ENCODE measurements at places on chromosomes 1 and 21. TPM values are rescaled to one million over a fixed set of nuclear protein-coding genes. Genes with fewer than 3 reads are reported as not detected.

DNA sequence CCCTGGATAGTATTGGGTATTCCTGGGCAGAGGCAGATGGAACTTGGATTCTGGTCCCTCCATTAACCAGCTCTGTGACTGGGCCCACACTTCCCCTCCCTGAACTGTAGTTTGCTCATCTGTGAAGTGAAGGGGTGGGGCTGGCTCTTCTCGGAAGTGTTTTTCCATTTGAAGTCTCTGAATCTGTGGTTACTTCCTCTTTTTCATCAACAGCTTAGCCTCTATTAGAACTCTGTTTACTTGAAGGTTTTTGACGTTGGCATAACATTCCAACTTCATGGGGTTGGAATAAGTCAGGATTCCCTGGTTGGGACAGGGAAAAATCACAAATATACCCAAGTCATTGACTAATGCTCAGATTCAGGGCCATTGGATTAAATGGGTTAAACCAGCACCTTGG is 3.6 kb downstream of the KIAA0040 start:
- DNase-seq, result no peak

DNA sequence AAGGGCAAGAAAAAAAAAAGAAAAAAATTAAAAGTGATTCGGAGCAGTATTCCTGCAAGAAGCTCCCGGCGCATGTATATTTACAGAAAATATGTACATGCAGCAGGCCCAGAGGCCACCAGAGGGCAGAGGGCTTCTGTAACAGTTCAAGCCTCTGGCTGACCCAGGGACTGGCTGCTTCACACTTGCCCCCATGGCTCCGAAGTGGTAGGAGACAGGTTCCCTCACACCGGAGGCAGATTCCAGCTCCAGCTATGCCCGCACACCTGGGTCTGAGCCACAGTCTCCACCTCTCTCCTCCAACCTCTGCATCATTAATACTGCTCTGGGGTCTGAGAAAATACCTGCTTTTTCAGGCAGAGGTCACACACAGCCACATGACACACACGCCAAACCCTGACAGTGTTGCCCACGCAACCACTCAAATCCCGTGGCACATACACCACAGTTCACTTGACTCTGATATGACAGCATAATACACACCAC is 2.2 kb upstream of the ARHGAP30 start:
- peak; percentile 44 for DNase-seq

The CRP gene
- not detected for total RNA-seq

DNA sequence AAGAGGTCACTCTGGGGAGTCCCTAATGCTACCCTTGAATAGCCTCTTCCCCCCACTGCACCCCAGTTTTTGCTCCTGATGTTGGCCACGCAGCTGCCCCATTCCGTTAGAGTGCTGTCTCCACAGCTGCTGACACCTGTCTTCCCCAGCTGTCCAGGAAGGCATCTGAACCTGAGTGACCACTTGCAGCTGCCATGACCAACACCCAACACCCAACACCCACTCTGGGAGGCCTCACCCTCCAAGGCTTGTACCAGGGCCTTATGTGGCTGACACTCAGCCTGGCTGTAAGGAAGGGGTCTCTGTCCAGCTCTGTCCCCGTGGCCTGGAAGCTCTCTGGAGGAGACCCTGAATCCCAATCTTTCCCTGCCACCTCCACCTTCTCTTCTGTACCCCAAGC is 26.7 kb upstream of the LDLRAP1 start:
- DNase-seq, result no peak

DNA sequence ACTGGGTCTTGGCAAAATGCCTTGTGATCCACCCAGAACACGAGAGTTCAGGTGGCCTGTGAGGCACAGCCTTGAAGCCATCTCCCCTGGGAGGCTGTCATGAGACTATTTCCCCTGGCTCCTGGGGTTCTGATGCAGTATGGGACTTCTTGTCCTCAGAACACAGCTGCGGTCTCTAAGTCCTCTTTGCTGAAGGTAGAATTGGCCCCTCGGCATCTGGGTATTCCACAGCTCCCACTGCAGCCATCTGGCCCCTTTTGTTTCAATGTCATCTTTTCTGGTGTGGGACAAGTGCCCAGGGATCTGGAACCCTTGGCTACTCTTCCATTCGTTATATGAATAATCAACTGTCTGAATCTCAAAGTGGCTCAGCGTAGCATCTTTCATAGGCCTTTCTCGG is 17.0 kb upstream of the LY9 start:
- no peak for DNase-seq

DNA sequence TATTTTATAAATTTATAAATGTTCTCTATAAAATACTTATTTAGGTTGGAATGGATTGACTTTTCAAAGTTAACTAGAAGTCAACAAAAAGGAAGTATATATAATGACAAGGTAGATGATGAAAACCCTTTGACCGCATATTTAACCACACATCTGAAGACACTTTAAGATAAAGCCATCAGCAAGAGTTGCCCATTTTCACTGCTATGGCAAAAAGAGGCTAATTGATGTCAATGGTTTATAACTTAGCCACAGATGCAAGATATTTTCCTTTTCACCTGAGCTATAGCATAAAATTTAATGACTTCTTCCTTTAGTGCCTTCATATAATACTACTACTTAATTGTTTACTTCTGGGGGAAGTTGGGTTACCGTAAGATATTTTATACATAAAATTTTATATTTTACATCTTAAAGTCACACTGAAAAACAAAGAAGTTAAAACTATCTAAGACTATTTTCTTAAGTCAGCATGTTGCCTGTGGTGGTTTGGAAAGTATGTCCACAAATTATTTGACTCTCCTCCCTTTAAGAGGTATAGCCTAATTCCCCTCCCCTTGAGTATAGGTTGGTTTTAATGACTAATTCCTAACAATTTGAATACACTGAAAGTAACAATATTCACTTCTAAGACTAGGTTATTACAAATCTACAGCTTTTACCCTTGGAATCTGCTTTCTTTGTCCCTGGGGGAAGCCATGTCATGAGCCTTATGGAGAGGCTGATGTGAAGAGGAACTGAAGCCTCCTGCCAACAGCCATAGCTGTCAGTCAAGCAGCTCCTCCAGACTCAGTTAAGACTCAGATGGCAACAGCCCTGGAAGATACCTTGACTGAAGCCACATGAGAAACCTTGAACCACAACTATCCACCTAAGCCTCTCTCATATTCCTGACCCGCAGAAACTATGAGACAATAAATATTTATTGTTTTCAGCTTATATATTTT is 40.3 kb upstream of the LRRC8B start:
- no peak for DNase-seq

GRCh38 chr1:97366984-97367383 is 553.9 kb downstream of the DPYD start:
- no peak for DNase-seq

- peak; percentile 31 for DNase-seq
Measured at GRCh38 chr1:111032295-111032897, 68.7 kb upstream of the LRIF1 start.

GRCh38 chr1:4563586-4563985 is 90.8 kb upstream of the AJAP1 start:
- no peak for DNase-seq

- no peak for DNase-seq
Measured at GRCh38 chr1:202078241-202078640, 44.5 kb upstream of the GPR37L1 start.

GRCh38 chr1:12556368-12556930 is 61.6 kb downstream of the DHRS3 start:
- DNase-seq, result no peak

The CCDC30 gene
- total RNA-seq, result 0.09 TPM

DNA sequence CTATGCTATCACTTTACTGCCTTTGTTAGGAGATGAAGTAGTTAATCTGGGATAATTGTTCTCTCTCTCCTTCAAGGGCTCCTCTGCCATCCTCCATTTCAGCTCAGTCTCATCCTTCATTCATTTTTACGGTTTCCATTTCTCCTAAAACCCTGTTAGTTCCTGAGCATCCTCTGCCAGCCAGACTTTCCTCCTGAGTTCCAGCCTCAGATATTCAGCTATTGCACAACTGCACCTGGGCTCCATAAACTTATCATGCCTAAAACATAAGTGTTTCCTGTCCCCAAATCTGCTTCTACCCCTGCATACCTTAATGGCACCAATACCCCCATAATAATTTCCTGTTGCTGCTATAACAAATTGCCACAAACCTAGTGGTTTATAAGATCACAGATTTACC is 39.6 kb upstream of the SOX13 start:
- no peak for DNase-seq

- DNase-seq, result no peak
Measured at GRCh38 chr1:181104790-181105133, 16.3 kb downstream of the IER5 start.

The KRTAP12-2 gene
- total RNA-seq, result not detected

DNA sequence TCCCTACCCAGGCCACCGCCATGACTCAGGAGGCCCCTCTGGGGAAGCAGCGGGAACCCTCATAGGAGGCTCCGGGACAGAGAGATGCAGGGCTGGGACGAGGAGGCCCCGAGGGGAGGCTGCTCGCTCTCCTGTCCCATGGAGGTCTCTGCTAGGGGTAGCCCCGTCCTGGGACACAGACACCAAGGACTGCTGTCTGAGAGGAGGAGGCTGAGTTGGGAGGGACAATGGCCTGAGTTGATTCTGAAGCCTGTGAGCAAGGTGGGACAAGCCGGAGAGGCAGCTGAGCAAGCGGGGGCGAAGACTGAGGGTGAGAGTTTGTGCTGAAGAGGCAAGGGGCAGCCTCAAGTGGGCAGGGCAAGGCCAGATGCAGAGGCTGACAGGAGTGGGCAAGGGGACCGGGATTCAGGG is 17.4 kb downstream of the SLC27A3 start:
- no peak for DNase-seq

- no peak for DNase-seq
Measured at GRCh38 chr1:201742955-201743805, 85.8 kb upstream of the IPO9 start.

DNA sequence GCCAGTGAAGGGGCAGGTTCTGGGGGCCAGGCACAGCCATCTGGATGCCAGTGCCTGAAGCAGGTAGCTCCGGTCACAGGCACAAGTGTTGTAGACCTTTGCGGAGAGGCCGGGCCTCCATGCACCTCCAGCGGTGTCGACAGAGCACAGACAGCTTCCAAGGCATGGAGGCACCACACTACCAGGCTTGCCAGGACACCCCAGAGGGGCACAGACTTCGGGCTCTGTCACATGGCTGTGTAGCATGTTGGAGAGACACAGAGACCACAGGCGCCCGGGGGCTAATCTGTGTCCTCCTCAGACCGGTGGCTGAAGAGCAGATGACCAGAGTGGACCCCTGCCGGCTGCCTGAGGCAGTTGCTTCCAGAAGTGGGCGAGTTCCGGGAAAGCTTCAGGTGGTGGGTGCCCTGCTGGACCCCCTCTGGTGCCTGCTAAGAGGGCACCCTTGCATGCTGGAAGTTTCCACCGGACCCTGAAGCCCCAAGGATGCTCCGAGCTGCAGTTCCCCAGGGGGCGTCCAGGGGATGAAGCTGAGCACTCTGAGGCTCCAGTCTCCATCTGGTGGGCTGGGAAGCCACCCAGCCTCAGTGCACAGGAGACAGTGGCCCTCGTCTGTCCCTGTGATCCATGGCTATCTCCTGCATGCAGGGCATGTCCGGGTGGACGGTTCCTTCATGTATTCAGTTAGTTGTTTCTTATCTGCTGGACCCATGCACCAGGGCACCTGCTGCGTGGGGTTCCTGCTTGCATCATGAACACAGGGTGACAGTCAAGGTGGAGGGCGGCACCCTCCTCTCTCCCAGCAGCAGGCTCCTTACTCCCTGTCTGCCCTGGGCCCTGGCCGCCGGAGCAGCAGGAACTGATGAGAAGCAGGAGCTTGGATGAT is 82.4 kb downstream of the OBSCN start:
- DNase-seq, result no peak
